Naive B cell (primary cell): ENCODE measurements at places on chromosomes 16 and 17.

- no peak for DNase-seq
These were observed 263.6 kb upstream of the DYNLRB2 start for GRCh38 chr16:80277182-80277581.

DNA sequence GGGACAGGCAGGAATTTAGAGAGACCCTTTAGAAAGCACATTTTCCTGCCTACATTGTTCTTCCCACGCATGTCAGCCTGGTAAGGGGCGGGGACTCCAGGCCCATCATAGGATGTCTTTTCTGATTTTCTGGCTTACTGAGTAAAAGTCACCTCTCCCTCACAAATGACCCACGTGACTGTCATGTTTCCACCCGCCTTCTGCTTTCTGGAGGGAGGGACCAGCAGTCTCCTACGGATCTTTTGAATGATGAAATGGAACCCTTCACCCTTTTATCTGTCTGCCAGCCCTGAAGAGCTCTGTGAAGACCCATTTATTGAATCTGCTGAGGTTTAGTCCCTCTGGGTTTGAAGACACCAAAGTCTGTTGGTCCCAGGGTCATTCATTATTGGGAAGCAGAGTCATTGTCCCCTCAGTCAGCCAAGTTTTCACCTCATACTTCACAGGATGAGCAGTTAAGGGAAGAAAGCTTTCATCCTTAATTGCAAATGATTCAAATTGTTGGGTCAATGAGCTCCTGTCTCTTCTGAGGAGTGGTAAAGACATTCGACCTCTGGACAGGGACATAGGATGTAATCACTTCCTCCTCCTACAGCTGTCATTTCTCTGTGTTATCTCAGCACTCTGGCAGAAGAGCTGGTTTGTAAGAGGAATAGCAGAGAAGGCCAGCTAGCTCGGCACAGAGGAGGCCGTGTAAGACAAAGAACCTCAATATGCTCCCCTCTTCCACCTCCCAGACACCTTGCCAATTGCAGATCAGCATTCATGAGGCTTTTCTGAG, 446.1 kb downstream of the HS3ST3B1 start:
- no peak for DNase-seq

DNA sequence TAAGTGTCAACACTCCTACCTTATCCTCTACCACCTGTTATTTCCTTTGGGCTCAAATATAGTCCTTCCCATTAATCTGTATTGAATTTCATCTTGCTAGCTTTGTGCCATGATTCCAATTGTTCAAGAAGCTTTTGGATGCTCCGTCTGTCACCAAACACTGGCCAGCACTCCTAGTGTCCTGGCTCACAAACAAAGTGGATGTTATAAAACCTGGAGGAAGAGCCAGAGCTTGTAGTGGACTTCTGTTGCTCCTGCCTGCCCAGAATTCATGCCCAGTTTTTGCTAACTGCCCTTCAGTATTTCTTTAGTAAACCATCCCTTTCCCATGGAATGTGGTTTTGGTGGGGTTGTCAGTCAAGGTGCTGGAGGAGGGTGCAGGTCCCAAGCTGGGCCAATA, 77.2 kb upstream of the HS3ST2 start:
- DNase-seq, result no peak

GRCh38 chr17:51672065-51672464, 411.7 kb downstream of the UTP18 start:
- no peak for DNase-seq

- DNase-seq, result no peak
These were observed 54.8 kb downstream of the SDK2 start for GRCh38 chr17:73589363-73589980.

DNA sequence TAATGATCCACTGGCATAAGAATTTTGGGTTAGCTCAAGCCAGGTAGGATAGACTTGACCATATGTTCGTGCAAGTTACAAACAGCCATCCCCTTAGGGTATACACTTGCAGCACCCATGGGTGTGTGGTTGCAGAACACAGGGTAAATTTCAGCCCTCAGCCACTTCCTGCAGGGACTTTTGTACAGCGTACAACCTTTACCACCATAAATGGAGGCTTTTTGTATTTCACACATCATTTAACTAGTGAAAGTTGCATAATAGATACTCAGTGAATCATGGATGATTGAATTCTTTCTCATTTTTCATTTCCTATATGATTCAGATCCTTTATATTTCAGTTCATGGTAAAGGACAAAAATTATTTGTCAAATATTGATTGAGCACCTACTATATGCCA, 473.9 kb downstream of the CDH13 start:
- no peak for DNase-seq

DNA sequence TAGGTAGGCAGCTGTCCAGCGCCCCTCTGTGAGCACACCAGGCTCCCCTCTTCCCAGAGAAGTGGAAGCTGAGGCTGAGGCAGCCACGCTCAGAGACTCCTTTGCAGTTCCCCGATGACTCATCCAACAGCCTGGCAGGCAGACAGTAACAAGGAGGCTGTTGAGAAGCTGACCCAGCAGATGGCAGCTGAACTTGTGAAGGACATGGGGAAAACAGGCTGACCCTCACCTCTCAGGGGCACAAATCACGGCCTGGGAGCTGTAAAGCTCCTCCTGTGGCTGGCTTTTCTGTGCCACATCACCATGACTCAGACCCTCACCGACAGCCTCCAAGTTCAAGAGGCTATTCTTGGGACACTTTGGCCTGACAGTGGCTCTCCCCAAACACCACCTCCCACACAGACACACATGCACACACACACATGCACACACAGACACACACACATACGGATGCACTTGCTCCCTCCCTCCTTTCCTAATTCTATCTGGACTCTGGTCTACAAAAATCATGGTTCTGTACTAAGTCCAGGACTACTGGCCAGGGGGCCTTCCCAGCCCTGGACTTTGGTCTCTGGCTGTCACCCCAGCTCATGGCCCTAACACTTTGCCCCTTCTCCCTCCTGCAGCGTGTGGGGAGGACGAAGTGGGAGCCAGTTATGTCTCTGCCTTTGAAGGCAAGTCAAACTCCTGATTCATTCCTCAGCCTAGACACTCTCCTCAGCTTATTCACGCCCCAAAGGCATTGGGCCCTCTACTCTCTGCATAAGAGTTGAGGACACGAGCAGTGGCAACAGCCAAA, 23.2 kb downstream of the MAP3K14 start:
- DNase-seq, result no peak

GRCh38 chr17:75288359-75288758, 874 bp downstream of the SLC25A19 start:
- no peak for DNase-seq

- DNase-seq, result no peak
These were observed 10.0 kb downstream of the MAP2K3 start for GRCh38 chr17:21294321-21295035.

- no peak for DNase-seq
These were observed 27.2 kb downstream of the LLGL2 start for GRCh38 chr17:75552425-75553294.
